ENCODE measurements at places on chromosomes 5 and 9. TPM values are rescaled to one million over a fixed set of nuclear protein-coding genes. Genes with fewer than 3 reads are reported as not detected.

The SNCAIP gene
- total RNA-seq, result not detected

The QRFP gene
- not detected for total RNA-seq

The KIF24 gene
- total RNA-seq, result 1.3 TPM

The HMMR gene
- 13.9 TPM for total RNA-seq

The ISL1 gene
- not detected for total RNA-seq

The F12 gene
- 5.7 TPM for total RNA-seq

DNA sequence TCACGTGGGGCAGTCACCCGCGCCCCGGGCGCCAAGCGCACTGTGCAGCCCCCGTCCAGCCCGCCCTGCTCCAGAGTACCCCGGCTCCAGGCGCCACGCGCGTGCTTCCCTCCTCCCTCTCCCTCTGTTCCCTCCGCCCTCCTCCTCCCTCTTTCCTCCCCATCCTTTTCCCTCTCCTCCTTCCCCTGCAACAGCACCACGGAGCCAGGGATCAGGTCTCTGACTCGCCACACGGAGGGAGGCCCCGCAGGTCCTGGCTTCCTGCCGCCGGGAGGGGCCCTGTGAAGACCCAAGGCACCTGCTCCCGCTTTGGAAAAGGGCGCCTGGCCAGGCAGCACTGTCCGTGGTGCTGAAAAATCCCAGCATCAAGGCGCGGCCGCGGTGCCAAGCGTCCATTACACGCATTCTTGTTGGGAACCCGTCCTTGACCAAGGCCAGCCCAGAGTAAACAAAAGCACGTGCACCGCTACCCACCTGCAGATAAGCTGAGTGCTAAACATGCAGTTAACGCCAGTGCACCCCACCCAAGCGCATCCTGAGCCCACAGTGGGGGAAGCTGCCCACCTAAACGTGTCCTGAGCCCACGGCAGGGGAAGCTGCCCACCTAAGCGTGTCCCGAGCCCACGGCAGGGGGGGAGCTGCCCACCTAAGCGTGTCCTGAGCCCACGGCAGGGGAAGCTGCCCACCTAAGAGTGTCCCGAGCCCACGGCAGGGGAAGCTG lies 21.7 kb downstream of the SLC6A18 start:
- DNase-seq, result peak; percentile 24

GRCh38 chr9:82865524-82865923 lies 197.4 kb downstream of the RASEF start:
- no peak for DNase-seq

DNA sequence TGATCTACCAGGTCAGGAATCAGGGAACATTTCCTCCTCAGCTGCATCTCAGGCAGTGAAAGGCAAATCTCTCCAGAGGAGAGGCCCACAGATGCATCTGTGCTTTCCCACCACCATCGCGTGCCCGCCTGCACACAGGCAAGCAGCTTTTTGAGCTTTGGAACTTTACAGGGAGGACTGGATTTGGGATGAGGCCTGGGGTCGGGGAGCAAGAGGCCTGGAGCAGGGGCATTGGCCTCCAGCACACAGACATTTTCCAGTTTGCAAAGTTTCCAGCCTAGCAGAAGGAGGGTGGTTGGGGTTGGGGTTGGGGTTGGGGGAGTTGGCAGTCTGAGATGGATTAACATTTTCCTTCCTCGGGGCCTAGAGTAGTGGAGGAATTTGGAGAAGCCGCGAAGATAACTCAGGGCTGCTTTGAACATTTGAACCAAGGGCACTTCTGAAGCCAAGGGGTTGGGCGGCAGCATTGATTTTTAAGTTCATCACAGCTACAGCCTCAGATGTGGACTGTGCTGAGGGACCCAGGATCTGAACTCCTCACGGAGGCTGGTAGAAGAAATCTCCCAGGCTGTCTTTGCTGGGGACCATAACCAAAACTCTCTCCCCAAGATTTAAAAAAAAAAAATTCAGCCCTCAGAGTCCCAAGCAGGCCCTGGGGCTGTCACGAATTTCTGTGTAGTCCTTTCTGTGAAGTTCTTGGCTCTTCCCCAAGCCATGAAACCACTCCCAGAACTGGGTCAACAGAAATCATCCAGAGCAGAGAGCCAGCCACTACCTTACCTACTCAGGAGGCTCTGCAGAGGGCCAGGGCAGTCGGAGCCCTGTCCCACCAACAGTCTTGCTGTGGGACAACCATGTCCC lies 25.6 kb downstream of the C5orf15 start:
- no peak for DNase-seq

DNA sequence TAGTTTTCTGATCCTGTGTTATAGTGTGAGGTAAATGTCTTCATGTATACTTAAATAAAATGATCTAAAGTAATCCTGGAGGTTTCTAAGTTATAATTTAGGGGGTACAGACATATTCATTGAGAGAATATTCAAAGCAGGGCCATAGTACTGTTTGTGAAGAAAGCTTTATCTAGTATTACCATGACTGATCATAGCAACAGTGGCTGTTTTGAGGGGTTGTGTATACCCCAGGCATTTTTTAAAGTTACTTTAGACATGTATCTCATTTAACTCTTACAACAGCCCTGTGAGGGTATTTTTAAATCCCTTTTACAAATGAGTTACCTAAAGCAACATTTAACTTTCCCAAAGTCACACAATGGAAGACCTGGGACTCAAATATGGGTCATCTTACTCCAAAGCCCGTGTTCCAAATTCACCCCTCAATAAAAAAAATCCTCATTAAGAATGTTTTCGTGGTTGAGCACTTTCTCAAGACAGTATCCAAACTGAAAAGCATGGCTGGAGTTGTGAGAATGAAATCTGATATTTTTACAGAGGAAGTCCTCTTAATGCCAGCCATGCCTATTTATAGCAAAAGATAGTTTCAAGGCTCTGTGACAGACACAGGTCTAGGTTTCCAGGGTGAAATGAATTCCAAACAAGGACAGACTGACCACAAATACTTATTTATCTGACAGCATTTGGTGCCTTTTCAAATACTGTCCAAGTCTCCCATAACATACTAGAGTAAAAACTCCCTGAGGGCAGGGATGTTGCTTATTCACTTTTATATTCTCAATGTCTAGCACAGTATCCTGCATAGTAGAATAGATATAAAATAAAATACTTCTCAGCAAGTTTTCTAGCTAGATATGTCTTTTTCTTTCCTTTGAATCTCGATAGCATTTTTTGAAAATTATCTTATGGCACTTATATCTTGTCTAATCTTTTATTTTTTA lies 10.4 kb downstream of the STOM start:
- no peak for DNase-seq

GRCh38 chr9:128382261-128382660 lies 11.1 kb downstream of the URM1 start:
- DNase-seq, result no peak

- peak; percentile 67 for DNase-seq
Observed at GRCh38 chr9:131692612-131693562, 47.0 kb downstream of the RAPGEF1 start.

GRCh38 chr5:136579238-136579637 lies 213.9 kb upstream of the TRPC7 start:
- DNase-seq, result no peak

GRCh38 chr9:76394960-76395252 lies 680 bp upstream of the RFK start:
- no peak for DNase-seq

DNA sequence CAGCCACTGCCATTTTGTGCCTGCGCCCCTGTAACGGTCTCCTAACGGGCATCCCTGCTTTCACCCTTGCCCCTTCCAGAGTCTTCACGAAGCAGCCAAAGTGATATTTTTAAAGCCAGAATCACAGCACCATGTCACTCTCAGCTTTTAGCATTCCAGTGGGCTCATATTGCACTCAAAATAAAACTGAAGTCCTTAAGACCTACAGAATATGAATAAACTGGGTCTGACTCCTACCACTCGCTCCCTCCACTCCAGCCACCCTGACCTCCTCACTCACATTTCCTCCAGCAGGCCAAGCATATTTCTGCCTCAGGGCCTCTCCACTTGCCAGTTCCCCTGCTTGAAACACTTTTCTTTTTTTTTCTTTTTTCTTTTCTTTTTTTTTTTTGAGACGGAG lies 2.4 kb upstream of the PDLIM7 start:
- no peak for DNase-seq
